ENCODE measurements at places on chromosomes 6 and 20.

GRCh38 chr6:87923389-87924050, 124.1 kb upstream of the SPACA1 start:
- no peak for DNase-seq

GRCh38 chr20:58402305-58402704, 13.3 kb downstream of the VAPB start:
- no peak for DNase-seq

DNA sequence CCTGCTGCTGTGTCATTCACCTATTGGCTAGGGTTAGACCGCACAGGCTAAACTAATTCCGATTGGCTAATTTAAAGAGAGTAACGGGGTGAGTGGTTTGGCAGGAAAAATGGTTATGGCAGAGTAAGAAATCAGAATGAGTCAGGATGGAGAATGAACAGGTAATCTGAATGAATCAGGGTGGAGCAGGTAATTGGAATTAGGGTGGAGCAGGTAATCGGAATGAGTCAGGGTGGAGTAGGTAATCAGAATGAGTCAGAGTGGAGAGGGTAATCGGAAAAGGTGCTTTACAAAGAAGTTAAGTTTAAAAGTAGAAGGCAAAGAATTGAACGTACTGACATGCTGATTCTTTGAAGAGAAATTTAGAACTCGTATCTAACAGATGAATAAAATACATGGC, 11.7 kb downstream of the SLC35A1 start:
- no peak for DNase-seq

GRCh38 chr20:5067877-5068645, 51.7 kb downstream of the PCNA start:
- DNase-seq: no peak

GRCh38 chr6:158413814-158414565, 101.7 kb downstream of the TULP4 start:
- no peak for DNase-seq

GRCh38 chr6:167446046-167446445, 121.2 kb downstream of the TTLL2 start:
- DNase-seq: no peak

DNA sequence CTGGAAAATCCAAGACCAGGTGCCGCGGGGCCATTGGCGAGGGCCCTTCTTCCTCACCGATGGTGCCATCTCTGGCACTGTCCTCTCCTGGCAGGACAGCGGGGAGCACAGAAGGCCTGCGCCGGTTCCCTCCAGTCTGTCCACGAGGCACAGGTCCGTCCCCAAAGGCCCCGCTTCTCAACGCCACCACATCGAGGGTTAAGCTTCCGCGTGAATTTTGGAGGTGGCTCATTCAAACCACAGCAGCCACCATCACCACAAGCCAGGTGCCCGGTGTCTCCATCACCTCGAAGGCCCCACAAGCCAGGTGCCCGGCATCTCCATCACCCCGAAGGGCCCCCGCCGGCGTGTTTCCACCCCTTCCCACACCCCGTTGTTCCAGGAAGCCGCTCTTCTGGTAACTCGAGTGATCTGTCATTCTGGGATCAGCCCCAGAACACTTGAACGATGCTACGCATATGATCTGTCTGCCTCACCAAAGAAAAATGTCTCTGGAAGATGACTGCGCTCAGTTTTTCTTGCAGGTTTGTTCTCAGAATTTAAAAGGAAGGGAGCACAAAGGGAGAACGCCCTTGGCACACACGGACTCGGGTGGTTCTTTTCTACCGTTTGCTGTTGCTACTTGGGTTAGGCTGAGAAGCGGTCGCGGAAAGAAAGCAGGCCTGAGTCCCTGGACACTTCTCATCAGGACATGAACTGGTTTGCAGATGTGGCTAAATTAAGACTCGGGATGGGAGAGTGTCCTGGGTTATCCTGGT, 9.9 kb upstream of the KIF25 start:
- no peak for DNase-seq

Measured in vagina (tissue), 2 donors.